ENCODE measurements at places on chromosomes 7 and 10. TPM values are rescaled to one million over a fixed set of nuclear protein-coding genes. Genes with fewer than 3 reads are reported as not detected.
A peak's percentile ranks its signal among the peaks of the same experiment; 100 is the strongest.

DNA sequence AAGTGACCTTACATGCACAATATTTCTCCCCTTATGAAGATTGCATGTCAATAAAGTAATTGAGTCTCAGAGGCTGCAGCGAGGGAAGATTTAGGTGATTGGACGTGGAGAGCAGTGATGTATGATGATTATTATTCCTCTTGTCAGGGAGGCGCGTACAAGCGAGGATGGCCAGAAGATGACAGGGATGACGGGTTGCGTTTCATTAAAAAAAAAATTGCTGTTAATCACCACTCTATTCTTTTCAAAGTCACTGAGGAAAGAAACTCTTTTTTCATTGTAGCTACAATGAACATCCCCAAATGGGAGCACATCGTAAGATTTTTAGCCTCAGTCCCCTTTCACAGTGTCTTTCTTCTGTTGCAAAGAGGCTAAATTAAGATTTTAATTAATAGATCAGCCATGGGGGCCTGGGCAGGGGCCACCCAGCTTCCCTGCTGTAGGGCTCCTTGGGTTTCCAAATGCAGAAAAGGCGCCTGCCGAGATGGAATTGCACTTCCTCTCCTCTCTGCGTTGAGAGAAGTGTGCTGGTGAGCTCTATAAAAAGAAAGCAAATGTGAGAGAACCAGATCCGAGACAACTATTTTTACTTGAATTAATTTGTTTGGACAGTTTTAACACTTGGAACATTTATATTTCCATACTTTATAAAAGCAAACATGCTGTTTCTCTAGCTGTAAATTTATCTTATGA lies 998.1 kb downstream of the LRMDA start:
- no peaks in the 10 kb centered on the region for H3K36me3 ChIP-seq
- H3K4me3 ChIP-seq: no peak overlapping the region
- DNase-seq: no peak
- H3K4me1 ChIP-seq: peaks cover 29% of the 10 kb centered on the region
- H3K27me3 ChIP-seq: no peaks in the 10 kb centered on the region

GRCh38 chr10:69646185-69647060 lies 16.4 kb downstream of the FAM241B start:
- no peaks in the 10 kb centered on the region for H3K36me3 ChIP-seq
- DNase-seq: no peak
- peaks cover 3% of the 10 kb centered on the region for H3K4me1 ChIP-seq
- no peak overlapping the region for H3K27ac ChIP-seq

GRCh38 chr10:79079490-79080355 lies 11.0 kb downstream of the ZMIZ1 start:
- H3K4me1 ChIP-seq: peaks cover 59% of the 10 kb centered on the region
- H3K27me3 ChIP-seq: no peaks in the 10 kb centered on the region
- H3K4me3 ChIP-seq: no peak overlapping the region
- peak overlapping the region; percentile 3 for H3K27ac ChIP-seq
- 0 out of 2 replicates have a peak, but pooled peaks cover 5% of the 10 kb centered on the region for H3K36me3 ChIP-seq

GRCh38 chr7:47103498-47104205 lies 478.3 kb downstream of the TNS3 start:
- no peak for DNase-seq
- H3K27me3 ChIP-seq: no peaks in the 10 kb centered on the region
- H3K4me1 ChIP-seq: no peaks in the 10 kb centered on the region
- no peak overlapping the region for H3K27ac ChIP-seq

- H3K27me3 ChIP-seq: no peaks in the 10 kb centered on the region
- DNase-seq: peak; percentile 94
- peak overlapping the region; percentile 98 for H3K27ac ChIP-seq
- no peaks in the 10 kb centered on the region for H3K36me3 ChIP-seq
Observed at GRCh38 chr7:35003679-35004303, 33.5 kb downstream of the DPY19L1 start.

DNA sequence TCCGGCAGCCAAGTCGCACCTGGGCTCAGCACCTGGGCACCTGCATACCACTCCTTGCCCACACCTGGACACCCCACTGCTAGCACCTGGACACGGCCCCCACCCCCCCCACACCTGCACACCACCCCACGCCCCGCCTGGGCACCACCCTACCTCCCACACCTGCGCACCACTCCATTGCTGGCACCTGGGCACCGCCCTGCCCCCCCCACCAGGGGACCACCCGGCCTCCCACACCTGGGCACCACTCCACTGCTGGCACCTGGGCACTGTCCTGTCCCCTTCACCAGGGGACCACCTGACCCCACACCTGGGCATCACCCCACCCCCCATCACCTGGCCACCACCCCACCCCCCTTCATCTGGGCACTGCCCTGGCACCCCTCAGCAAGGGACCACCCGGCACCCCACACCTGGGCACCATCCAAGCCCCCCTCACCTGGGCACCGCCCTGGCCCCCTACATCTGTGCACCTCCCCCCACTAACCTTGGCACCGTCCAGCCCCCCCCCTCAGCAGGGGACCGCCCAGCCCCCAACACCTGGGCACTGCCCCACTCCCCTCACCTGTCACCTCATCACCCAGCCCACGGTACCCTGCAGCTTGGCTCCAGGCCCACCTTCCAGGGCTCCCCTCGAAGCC lies 33.8 kb upstream of the RNF32 start:
- no peaks in the 10 kb centered on the region for H3K36me3 ChIP-seq
- no peak for DNase-seq
- no peak overlapping the region for H3K4me3 ChIP-seq
- no peak overlapping the region for H3K27ac ChIP-seq
- H3K27me3 ChIP-seq: no peaks in the 10 kb centered on the region

DNA sequence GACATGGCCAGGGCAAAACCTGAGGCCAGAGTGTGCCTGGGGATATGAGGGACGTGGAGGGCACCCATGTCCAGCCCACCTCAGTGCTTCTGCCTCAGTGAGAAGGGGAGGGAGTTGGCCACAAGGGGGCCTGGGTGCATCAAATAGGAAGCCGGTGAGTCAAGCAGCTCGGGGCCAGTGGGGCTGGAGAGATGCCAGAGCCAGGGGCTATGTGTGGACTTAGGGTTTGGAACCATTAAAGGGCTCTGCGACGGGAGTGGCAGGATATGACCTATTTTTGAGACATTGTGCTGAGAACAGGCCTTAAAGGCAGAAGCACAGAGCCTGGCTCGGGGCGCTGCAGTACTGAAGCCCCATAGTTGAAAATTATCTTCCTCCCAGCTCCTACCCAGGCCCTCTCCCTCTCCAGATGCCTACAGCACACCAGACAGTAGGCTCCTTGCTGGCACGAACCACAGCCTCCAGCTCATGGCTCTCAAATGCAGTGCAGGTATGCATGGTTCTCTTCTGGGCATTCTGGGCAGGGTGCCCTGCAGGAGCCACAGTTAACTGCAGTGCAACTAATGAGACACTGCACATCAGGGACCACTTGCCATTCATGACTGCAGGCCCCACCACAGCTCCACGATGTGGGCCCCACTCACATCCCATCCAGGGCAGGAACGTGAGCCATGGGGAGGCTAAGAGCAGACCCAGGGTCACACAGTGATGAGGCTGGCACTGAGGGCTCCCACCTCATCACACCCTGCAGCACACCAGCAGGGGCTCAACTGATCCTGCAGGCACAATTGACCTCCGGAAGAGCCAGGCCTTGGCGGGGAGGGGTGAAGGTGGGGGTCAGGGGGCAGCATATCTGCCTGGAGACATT lies 7.2 kb upstream of the PGAM2 start:
- no peaks in the 10 kb centered on the region for H3K27me3 ChIP-seq
- peaks cover 49% of the 10 kb centered on the region for H3K4me1 ChIP-seq

DNA sequence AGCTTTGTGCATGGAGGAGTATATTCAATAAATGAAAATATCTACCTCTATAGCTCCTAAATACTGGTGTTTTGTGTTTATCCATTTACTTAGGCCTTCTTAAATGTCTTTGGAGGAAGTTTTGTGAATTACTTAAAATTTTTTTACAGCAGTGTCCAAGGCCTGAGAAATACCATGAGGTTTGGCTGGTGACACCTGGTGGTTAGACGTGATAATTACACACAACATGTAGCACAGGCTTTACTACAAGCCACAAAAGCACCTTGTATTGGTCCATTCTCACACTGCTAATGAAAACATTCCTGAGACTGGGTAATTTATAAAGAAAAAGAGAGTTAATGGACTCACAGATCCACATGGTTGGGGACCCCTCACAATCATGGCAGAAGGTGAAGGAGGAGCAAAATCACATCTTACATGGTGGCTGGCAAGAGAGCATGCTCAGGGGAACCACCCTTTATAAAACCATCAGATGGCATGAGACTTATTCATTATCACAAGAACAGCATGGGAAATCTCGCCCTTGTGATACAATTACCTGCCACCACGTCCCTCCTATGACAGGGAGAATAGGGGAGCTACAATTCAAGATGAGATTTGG lies 20.6 kb downstream of the HYAL4 start:
- peaks cover 7% of the 10 kb centered on the region for H3K4me1 ChIP-seq
- H3K27me3 ChIP-seq: no peaks in the 10 kb centered on the region
- DNase-seq: peak; percentile 78
- no peak overlapping the region for H3K4me3 ChIP-seq

GRCh38 chr10:97573672-97574071 lies 1.1 kb downstream of the ANKRD2 start:
- H3K4me3 ChIP-seq: no peak overlapping the region
- DNase-seq: no peak
- no peaks in the 10 kb centered on the region for H3K27me3 ChIP-seq

DNA sequence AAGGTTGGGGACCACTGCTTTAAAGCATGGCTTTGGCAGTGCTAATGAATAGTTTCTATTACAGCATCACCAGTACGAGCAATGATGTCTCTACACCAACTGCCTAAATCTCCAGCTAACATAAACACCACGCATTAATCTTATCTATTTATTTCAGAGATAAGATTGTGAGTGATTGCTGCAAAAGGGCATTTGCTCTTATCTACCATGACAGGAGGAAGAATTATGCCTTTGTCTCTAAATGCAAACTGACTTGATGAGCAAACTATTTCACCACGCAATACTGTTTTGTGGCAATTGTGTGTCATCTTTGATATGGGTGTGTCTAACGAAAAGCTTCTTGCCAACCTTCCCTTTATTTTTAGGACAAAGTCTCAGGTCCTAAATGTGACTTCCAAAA lies 684.9 kb downstream of the SORCS1 start:
- no peak for DNase-seq
- H3K36me3 ChIP-seq: no peaks in the 10 kb centered on the region
- no peak overlapping the region for H3K27ac ChIP-seq
- peaks cover 2% of the 10 kb centered on the region for H3K4me1 ChIP-seq

GRCh38 chr10:8513155-8514147 lies 459.0 kb downstream of the GATA3 start:
- DNase-seq: no peak
- no peak overlapping the region for H3K27ac ChIP-seq
- no peaks in the 10 kb centered on the region for H3K4me1 ChIP-seq
- H3K4me3 ChIP-seq: no peak overlapping the region
- peaks cover 48% of the 10 kb centered on the region for H3K27me3 ChIP-seq

GRCh38 chr10:2984682-2985081 lies 82.7 kb upstream of the PFKP start:
- H3K36me3 ChIP-seq: no peaks in the 10 kb centered on the region
- no peak overlapping the region for H3K27ac ChIP-seq
- peaks cover 16% of the 10 kb centered on the region for H3K4me1 ChIP-seq
- DNase-seq: no peak

DNA sequence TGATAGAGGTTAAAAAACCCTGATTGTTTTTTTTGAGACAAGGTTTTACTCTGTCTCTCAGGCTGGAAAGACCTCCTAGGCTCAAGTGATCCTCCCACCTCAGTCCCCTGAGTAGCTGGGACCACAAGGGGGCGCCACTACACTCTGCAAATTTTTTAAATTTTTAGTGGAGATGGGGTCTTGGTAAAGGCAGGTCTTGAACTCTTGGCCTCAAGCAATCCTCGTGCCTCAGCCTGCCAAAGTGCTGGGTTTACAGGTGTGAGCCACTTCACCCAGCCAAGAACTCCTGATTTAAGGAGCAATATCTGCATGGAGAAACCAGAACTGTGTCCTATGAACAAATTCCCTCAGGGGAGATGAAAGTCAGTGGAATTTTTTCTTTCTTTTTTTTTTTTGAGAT lies 7.3 kb upstream of the KLHDC10 start:
- no peaks in the 10 kb centered on the region for H3K27me3 ChIP-seq
- H3K36me3 ChIP-seq: no peaks in the 10 kb centered on the region

- DNase-seq: no peak
- H3K36me3 ChIP-seq: no peaks in the 10 kb centered on the region
- no peak overlapping the region for H3K27ac ChIP-seq
- H3K4me1 ChIP-seq: peaks cover 9% of the 10 kb centered on the region
- no peaks in the 10 kb centered on the region for H3K27me3 ChIP-seq
Observed at GRCh38 chr7:3959364-3959763, 658.3 kb downstream of the SDK1 start.

- peaks cover 23% of the 10 kb centered on the region for H3K27me3 ChIP-seq
- DNase-seq: peak; percentile 2
- no peak overlapping the region for H3K27ac ChIP-seq
- no peaks in the 10 kb centered on the region for H3K36me3 ChIP-seq
Observed at GRCh38 chr7:143171697-143172096, 11.5 kb upstream of the TAS2R39 start.

DNA sequence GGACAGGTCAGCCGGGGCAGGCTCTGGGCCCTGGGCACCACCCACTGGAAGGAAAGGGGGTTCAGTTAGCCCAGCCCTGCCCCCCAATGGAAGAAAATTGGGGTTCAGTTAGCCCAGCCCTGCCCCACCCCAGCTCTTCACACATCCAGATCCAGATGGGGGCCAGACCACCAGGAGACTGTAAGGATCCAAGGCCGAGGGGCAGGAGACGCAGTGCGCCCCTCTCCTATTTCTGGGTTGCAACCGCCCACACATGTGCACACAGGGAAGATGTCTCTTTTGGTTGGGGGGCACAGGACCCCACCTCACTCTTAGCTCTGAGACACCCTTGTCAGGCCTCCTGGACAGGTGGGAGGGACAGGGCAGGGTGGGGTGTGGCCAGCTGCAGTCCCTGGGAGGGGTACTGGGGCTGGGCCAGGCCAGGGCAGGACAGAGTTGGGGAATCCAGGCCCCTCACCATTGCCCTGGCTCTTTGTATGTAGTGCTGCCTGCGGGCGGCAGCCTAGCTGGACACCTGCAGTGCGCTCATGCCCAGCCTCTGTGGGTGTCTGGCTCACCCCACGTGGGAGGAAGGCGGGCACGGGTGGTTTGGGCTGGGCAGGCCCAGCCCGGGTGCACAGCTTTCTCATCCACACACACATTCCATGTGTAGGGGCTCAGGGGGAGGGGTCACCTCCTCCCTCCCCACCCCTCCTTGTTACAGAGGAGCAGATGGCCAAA lies 141.2 kb downstream of the LHPP start:
- H3K36me3 ChIP-seq: no peaks in the 10 kb centered on the region
- DNase-seq: no peak
- H3K4me3 ChIP-seq: no peak overlapping the region
- H3K27me3 ChIP-seq: no peaks in the 10 kb centered on the region

- H3K36me3 ChIP-seq: no peaks in the 10 kb centered on the region
- DNase-seq: no peak
- no peak overlapping the region for H3K4me3 ChIP-seq
- H3K27ac ChIP-seq: no peak overlapping the region
- H3K4me1 ChIP-seq: no peaks in the 10 kb centered on the region
Observed at GRCh38 chr10:58307676-58308075, 27.1 kb upstream of the UBE2D1 start.

- H3K4me1 ChIP-seq: peaks cover 43% of the 10 kb centered on the region
- H3K4me3 ChIP-seq: no peak overlapping the region
- DNase-seq: no peak
- H3K27ac ChIP-seq: peak overlapping the region; percentile 98
- peaks cover 4% of the 10 kb centered on the region for H3K36me3 ChIP-seq
- H3K27me3 ChIP-seq: no peaks in the 10 kb centered on the region
Observed at GRCh38 chr10:15124190-15124589, 27.0 kb downstream of the RPP38 start.

The UCMA gene
- not detected for total RNA-seq

The MUC12 gene
- total RNA-seq: 0.69 TPM

The TRIM74 gene
- total RNA-seq: 0.23 TPM

The FFAR4 gene
- 1.5 TPM for total RNA-seq

The TMEM184A gene
- 23.1 TPM for total RNA-seq

The WNT8B gene
- 0.29 TPM for total RNA-seq

Measured in PC-3 (cell line).